ENCODE measurements at places on chromosomes 3 and 15.

GRCh38 chr3:151804267-151804666 lies 9.6 kb upstream of the AADAC start:
- DNase-seq = no peak

DNA sequence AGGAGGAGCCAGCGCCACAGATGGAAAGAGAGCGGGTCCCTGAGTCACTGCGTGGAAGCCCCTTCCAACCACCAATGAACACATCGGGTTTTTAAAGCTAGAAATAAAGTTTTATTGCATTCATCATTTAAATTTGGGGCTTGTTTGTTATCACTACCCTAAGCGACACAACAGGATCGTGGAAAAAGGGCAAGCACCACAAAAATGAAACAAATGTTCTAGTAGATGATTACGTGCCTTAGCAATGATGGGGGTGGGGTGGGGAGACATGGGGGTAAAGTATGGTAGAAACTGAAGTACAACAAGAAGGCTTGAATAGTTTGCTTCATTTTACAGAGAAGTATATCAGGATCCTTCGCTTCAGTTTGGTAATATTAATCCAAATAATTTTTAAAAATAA lies 221.6 kb upstream of the ATP10A start:
- DNase-seq = no peak

DNA sequence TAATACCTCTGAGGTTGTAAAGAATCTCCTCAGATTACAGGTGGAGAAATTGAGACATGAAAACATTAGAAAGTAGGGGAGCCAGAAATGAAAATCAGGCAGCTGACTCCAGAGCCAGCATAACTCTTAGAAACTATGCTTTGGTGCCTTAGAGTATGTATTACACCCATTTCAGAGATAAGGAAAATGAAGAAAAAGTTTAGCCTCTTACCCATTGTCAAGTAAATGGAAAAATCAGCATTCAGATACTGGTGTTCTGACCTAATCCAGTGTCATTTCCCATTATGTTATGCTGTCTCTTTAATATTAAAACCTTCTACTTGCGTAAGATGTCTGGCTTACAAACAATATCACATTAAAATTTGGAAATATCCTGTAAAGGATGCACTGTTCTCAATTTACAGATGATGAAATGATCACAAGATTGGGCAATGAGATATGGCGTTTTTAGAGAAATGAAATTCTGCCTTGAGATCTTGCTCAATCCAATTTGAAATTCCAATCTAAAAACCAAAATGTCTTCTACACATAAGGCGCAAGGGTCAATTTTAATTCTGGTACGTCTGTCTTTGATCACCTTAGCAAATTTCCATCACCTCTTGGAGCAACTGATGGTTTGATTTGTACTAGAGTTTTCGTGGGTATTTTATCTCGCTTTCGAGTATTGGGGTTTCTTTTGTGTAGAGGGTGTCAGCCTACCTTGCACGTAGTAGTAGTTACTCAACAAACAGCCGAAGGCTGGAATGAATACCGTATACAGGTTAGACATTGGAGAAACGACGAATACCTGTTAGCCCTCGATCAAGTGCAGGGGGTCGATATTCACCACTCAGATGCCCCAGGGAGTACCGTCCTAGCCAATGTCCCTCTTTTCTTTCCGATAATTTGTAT lies 902 bp upstream of the ZCWPW2 start:
- DNase-seq = peak; percentile 90

DNA sequence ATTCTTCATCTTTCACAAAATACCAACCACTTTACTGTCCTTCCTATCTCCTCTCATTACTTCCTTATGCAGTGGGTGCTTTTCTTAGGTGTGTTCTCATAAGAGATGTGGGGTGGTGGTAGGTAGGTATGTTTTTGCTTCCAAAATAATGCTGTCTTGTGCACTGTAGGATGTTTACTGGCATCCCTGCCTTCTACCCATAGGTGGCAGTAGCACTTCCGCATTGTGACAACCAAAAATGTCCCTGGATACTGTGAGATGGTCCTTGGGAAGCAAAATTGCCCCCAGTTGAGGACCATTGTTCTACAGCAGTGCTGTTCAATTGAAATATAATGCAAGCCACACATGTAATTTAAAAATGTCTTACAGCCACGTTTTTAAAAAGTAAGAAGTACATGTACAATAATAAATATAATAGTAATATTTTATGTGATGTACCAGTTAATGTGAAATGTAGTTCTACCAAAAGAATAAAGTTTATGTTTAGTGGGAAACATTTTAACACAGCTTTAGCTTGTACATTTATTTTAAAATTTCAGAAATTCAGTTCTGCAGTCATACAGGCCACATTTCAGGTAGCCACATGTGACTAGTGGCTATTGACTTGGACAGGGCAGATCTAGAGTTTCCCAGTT lies 75.2 kb downstream of the NEO1 start:
- peak; percentile 34 for DNase-seq

- DNase-seq = no peak
Observed at GRCh38 chr3:13009132-13009945, 63.9 kb downstream of the IQSEC1 start.

DNA sequence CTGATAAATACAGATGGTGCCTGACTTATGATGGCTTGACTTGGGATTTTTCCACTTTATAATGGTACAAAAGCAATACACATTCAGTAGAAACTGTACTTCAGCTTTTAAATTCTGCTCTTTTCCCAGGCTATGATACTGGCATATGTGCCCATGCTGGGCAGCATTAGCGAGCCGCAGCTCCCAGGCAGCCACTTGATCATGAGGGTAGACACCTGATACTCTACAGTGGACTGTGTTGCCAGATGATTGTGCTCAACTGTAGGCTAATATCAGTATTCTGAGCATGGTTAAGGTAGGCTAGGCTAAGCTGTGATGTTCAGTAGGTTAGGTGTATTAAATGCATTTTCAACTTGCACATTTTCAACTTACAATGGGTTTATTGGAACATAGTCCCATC lies 17.7 kb upstream of the FEM1B start:
- DNase-seq = no peak

GRCh38 chr3:130849091-130849552 lies 44.8 kb upstream of the ATP2C1 start:
- DNase-seq = no peak

- no peak for DNase-seq
Observed at GRCh38 chr15:74402337-74402841, 31.4 kb downstream of the SEMA7A start.
